ENCODE measurements at places on chromosomes 7 and 10. TPM values are rescaled to one million over a fixed set of nuclear protein-coding genes. Genes with fewer than 3 reads are reported as not detected.

Gene ANKRD61
- polyA plus RNA-seq: 1.7 TPM

Gene TLX1
- not detected for polyA plus RNA-seq

Gene SPDYE8
- polyA plus RNA-seq: 0.41 TPM

Gene SPDYE1
- polyA plus RNA-seq: 2.3 TPM

Gene ODAD2
- 0.84 TPM for polyA plus RNA-seq

Gene GIMAP7
- polyA plus RNA-seq: 9.0 TPM

Gene MEOX2
- 40.2 TPM for polyA plus RNA-seq

Gene CAMK2B
- 17.7 TPM for polyA plus RNA-seq

DNA sequence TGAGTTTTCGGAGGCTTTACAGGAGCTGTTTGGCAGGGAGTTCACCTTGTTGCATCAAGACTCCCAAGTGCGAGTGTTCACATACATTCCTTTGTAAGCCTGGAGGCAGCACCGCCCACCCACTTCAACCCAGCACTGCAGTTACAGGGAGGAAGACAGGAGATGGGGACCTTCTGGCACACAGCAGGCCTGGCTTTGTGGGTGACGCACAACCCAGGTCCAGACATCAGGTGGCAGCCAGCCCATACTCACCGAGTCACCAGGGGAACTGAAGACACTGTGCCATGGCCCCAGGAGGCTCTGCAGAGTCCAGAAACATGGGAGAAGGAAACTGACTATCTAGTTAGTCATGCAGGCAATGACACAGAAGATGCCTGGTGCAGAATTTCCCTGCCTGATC is 305.9 kb upstream of the RNF32 start:
- no peak for DNase-seq

DNA sequence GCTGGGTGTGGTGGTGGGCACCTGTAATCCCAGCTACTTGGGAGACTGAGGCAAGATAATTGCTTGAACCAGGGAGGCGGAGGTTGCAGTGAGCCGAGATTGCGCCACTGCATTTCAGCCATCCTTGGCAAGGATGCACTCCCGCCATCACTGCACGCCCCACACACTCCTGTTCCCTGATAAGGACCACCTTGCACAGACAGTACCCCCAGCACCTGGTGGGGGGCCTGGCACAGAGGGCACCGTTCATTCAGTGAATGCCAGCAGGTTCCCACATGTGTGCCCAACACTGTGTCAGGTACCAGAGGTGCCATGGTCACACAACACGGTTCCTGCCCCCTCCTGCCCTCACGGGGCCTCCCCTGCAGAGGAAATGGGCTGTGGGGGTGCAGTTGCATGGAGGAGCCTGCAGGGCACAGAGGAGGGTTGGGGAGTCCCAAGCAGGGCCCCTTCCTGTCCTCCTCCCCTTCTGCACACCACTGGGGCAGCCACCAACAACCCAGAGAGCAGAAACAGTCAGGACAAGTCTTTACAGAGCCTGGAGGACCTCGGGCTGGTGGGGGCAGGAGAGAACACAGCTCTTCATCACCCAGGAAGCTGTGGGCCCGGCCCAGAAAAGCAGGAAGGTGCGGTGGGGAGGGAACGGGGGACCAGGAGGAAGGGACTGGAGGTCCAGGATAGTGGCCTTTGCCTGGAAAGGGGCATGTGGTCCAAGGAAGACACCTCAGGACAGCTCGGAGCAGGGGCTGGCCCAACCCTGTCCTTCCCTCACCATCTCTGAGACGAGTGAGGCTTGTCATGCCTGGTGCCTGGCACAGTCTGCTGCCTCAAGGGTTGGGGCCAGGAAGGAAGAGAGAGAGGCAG is 7.1 kb downstream of the CRYGN start:
- DNase-seq: no peak

GRCh38 chr7:29748286-29749099 is 57.8 kb upstream of the WIPF3 start:
- DNase-seq: peak; percentile 25

DNA sequence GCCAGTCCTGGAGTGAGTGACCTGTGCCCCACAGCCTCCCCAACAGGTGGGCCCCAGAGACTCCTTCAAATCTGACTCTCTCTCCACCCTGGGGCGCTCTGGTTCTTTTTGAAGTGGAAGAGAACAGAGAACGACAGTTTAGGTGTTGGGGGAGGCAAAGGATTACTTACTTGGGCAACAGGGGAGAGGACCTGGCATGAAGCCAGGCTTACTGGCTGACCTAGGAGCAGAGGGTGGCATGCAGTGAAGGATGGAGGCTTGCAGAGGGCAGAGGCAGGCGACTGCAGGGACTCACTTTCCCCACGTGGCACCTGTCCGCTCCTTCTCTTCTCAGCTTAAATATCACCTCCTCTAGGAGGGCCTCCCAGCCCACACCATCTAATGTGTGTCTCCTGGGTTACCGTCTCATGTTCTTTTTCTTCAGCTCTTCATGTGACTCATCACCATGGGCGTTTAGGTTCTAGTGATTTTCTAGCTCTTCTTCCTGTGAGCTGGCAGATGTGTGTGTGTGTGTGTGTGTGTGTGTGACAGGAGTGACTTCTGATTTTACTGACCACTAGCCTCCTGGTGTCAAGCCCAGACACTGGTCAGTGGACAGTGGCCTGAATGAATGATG is 15.5 kb downstream of the LZTS2 start:
- DNase-seq: no peak

DNA sequence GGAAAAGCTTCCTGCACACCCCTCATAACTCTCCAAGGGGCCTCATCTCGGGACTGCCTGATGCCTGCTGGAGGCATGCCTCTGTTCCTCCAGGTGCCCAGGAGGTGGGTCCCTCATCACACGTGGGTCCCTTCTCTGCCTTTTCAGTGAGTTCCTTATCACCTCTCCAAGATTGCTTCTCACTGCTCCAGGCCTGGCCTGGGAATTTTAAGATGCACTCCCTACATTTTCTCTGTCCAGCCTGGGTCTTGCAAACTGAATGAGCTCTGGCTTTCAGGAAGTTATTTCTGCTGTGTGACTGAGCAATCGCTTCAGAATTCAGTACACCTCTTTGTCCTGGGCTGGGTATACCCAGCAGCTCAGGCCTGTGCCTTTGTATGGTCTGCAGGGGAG is 43.8 kb downstream of the LRRC18 start:
- peak; percentile 18 for DNase-seq

DNA sequence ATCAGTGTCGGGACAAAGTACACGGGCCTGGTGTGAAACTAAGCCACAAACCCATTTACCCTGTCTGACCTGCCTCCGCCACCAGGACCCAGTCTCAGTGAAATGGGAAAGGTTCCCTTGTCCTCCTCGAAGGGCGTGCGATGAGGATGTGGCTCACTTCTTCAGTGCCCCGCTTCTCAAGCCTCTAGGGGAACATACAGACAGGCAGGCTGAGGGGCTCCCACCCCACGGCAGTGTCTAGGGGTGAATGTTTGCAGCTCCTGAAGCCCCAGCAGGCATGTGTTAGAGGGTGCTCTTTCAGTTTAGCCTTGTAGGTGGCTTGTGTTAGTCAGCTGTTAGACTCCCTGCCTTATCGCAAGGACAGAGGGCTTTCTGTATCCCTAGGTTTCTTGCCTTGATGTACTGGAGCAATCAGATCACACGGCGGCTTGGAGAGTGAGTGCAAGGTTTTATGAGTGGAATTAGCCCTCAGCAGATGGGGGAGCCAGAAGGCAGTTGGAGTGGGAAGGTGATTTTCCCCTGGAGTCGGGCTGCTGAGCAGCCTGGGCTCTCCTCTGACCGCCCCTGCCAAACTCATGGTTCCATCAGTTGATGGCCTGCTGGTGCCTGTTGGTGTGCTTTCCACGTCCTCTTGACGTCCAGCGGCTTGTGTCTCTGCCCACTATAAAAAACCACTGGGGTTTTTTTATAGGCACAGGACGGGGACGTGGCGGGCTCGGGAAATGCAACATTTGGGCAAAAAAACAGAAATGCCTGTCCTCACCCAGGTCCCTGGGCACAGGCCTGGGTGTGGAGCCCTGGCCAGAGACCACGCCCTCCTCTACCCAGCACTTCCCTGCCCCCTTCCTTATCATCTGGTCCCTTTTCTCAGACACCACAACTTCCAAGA is 759 bp downstream of the NUDT1 start:
- no peak for DNase-seq

DNA sequence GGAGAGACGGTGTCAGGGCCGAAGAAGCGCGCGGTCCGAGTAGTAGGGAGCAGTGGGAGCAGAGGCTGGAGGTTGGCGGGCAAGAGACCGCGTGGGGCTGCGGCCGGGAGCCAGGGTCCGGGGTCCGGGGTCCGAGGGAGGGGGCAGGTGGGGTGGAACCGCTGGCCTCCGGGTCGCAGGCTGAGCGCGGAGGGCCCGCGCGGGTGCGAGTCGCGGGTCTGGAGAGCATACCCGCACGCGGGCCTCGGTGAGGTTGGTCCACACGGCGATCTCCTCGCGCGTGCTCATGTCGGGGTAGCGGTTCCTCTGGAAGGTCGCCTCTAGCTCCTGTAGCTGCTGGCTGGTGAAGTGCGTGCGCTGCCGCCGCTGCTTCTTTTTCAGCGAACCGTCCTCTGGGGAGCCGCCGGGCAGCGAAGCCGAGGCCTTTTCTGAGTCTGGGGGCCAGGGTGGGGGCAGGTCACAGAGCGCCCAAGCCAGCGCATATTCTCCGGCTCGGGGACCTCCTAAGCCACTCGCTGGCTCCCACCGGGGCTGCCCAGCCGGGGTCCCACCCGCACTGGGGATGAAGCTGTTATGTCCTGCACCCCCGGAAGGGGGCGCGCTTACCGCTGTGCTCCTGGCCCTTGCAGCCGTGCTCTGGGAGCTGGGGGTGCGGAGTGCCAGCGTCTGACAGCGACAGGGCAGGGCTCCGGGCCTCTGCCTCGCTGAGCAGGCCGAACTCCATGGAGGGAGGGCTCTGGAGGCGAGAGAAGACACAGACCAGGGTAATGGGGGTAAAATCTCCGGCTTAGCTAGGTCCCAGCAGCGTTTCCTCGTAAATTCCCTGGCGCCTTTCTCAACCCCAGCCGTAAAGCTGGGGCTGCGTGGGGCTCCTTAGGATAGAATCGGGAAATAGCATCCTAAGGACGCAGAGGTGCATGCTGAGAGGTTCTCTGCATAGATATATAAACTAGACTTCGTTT is 5.5 kb downstream of the ELOVL3 start:
- no peak for DNase-seq

DNA sequence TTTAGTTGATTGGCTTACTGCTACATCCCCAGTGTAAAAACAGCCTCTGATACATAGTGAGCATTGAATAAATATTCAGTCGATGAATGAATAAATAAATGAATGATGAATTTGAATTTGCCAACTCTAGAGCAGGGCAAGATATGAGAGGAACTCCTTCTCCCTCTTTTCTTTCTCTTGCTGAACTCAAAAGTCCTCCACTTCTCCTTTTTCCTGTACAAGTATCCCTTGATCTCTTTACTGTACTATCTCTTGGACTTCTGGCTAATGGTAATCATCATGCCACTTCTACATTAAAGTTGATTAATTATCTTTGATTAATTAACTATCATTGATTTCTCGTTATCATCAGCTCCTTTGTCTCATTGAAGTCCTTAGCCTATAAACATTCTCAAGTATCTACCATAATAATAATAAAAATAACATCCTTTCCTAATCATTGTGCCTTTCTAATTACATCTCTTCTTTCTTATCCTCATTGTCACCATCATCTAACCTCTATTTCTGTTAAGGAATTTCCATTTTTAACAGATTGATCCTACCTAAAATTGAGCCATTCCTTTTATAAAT is 10.6 kb downstream of the CPED1 start:
- no peak for DNase-seq

GRCh38 chr7:98628418-98628817 is 11.3 kb downstream of the NPTX2 start:
- no peak for DNase-seq

- DNase-seq: no peak
Measured at GRCh38 chr7:44486693-44487092, 3.8 kb downstream of the NUDCD3 start.

DNA sequence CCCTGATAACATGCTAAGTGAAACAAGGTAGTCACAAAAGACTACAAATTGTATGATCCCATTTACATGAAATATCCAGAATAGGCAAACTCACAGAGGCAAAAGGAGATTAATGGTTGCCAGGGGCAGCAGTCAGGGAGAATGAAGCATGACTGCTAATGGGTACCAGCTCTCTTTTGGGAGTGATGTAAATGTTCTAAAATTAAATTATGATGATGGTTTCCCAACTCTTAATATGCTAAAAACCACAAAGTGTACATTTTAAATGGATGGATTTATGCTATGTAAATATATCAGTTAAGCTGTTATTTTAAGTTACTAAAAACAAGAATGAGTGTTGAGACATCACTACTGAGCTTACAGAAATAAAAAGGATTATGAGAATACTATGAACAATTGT is 12.6 kb downstream of the CYP51A1 start:
- no peak for DNase-seq

DNA sequence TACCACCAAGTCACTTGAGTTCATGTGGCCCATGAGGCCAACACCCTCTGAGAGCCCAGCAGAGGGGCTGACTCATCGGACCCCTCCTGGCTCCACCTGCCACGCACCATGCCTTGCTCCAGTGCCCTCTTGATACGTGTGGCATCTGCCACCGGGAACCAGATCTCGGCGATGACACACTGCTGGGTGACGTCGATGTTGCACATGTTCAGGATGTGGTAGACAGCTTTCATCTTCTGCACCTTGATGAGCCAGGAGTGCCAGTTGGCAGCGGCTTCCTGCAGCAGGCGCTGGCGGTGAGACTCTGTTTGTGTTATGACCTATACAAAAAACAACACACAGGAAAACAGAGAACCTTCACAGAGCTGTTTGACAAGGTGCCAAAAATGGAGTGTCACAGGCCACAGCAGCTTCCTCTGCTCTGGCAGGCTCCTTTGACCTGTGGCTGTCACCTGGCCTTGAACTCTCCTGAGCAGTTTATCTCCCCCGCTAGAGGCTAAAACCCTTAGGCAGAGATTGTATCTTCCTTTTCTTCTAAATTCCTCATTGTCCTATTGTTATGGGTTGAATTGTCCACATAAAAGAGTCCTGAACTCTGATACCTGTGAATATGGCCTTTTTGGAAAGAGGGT is 45.2 kb upstream of the TMEM213 start:
- DNase-seq: no peak

DNA sequence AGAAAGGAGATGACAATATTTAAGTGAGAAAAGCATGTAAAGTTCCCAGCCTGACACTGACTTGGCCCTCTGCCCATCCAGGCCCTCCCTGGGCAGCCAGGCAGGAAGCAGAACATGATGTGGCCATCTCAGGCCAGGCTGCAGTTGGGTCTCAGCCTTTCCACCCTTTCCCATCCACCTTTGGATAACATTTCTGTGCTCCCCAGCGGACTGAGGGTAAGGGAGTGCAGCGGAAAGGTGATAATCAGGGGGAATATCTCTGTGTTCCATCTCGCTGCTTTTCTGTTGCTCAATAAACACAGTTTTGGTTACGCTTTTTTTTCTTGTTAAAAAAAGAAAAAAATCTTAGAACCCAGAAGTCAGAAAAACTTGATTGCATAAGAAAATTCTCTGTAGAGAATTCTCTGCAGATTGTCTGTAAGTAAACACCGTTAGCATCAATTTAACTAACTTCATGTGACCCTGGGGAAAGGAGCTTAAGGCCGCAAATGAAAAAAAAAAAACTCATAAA is 37.2 kb upstream of the TARP start:
- no peak for DNase-seq
